ENCODE measurements at places on chromosomes 6 and 20. TPM values are rescaled to one million over a fixed set of nuclear protein-coding genes. Genes with fewer than 3 reads are reported as not detected.

The MMP24 gene
- total RNA-seq, result 2.3 TPM

The CST2 gene
- total RNA-seq, result not detected

The CAGE1 gene
- total RNA-seq, result not detected

The FERMT1 gene
- 8.5 TPM for total RNA-seq

The MLIP gene
- total RNA-seq, result not detected

The ARFGEF3 gene
- total RNA-seq, result 1.8 TPM

The SH3BGRL2 gene
- 53.2 TPM for total RNA-seq

The HSPA1L gene
- 1.5 TPM for total RNA-seq

The SOX12 gene
- total RNA-seq, result 9.0 TPM

The CTAGE9 gene
- not detected for total RNA-seq

- DNase-seq, result no peak
Observed at GRCh38 chr6:47352194-47352920, 42.7 kb upstream of the TNFRSF21 start.

- no peak for DNase-seq
Observed at GRCh38 chr6:10995114-10995707, 48.9 kb downstream of the ELOVL2 start.

DNA sequence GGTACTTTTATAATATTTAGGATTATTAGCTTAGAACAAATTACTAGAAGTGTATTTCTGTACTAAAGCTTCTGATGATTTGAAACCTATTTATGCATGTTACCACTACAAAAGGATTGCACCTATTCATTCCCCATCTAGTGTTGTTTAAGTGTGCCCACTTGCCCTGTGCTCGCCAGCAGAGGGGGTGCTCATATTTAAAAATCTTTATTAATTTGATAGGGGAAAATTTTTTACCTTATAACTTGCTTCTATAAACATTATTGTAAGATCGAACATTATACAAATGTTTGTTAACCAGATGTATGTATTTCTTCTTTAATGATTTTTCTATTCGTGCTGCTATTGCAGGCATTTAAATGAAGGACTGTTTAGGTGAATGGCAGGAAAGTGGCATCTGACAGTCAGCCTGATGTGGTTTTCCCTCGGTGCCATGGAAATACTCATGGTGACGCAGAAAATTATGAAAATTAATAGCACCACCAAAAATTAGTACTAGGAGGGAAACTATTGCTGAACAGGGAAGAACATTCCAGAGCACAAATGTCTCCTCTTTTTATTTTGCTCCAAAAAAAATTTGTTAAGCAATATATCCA lies 44.1 kb upstream of the FNDC1 start:
- DNase-seq, result no peak

GRCh38 chr20:7760247-7761031 lies 179.8 kb downstream of the HAO1 start:
- DNase-seq, result no peak

DNA sequence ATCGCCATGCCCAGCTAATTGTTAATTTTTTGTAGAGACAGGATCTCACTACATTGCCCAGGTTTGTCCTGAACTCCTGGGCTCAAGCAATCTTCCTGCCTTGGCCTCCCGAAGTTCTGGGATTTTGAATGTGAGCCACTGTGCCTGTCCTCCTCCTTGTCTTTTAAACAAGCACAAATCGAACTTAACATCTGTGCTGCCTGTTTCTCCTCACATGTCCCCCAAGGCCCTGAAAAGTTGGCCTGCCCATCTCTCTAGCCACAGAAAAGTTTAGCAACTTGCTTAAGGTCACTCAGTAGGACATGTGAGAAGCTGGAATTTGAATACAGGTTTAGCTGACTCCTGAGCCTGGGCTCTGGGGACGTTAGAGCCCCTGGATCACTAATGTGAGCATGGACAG lies 115.7 kb upstream of the KCNG1 start:
- DNase-seq, result no peak

- DNase-seq, result no peak
Observed at GRCh38 chr20:49320460-49320859, 42.6 kb upstream of the ZNFX1 start.

DNA sequence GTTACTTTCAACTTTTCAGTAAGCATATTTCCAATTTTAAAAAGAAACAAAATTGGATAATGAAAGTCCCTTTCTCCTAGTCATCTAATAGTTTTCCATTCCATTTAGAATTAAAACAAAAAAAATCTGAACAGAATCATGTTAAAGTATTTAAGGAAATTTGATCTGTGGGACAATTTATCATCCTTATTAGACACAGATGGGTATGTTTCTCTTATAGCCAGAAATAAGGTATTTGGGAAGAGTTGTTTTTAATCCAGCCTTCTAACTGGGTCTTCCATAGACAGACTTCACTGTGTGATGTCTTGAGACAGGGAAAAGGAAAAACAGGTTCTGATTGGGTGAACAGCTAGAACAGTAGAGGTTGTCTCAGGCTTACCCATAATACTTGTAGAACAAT lies 39.5 kb upstream of the STXBP5 start:
- DNase-seq, result no peak

DNA sequence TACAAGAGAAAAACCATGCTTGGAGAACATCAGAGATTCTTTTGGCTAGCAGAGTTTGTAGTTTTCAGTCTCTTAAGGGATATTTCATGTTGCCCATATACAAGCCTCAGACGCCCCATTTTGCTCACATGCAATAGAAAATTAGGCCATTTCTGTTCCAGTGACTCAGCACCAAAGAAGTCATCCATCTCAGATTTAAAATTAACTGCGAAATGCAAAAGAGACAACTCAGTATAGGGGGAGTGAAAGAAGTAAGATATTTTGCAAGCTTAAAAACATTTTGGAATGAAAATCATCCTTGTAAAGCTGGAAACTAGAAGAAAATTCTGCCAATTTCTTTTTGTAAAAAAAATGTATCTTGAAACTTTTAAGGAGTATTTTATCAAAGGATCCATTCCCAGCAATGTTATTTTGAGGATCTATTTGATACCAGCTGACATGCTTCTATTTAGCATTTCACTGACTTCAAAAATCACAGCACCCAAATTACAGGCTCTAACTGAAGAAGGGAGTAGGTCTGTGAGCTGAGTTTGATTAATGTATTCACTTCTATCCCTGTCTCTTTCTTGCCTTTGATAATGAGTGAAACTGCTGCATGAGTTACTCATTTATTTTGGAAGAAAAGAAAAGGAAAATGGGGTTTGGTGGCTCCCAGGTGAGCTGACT lies 223.7 kb upstream of the SULF2 start:
- no peak for DNase-seq

GRCh38 chr6:48378884-48379407 lies 267.9 kb upstream of the PTCHD4 start:
- DNase-seq, result no peak

GRCh38 chr6:85484948-85485347 lies 35.1 kb downstream of the NT5E start:
- DNase-seq, result no peak

GRCh38 chr20:37071481-37071911 lies 24.3 kb downstream of the RBL1 start:
- DNase-seq, result no peak

DNA sequence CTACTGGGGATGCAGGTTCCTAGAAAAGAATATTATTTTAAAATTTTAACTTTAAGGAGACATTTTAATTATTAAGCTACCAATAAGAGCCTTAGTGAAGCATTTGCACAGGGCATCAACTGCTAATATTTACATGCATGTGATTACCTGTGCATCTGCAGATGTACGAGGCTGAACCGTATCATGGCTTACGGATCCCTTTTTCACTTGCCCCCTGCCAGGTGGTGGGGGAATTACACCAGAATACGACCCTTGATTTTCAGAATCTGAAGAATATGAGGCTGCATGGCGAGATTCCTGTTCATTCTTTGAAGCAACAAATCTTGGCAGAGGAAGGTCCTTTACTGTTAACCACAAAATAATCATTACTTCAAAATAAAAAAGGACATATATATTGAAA lies 42.7 kb downstream of the REPS1 start:
- no peak for DNase-seq

GRCh38 chr20:62266340-62266739 lies 28.0 kb downstream of the OSBPL2 start:
- DNase-seq, result no peak

GRCh38 chr6:170174771-170175643 lies 115.9 kb downstream of the DLL1 start:
- no peak for DNase-seq

DNA sequence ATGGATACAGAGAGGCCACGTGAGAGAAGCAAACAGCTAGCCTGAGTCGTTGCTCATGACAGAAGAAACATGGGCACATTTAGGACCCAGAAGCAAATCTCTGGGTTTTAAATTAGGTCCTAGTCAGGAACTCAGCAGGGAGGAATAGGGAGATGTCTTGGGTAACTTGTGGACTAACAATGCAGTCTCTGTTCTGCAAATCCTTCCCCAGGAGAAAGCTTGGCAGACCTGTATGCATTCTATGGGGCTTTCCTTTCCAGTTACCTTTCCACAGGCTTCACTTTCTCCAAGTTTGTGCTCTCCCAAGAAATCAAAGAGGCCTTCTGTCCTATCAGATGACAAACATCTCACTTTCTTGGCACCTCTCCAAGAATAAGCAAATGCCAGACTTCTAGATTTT lies 47.2 kb upstream of the PLCB4 start:
- no peak for DNase-seq

- DNase-seq, result peak; percentile 25
Observed at GRCh38 chr6:119077643-119078375, 655 bp downstream of the FAM184A start.

GRCh38 chr20:25017257-25017803 lies 24.8 kb upstream of the APMAP start:
- DNase-seq, result no peak
